ENCODE measurements at places on chromosomes 1 and 21. TPM values are rescaled to one million over a fixed set of nuclear protein-coding genes. Genes with fewer than 3 reads are reported as not detected.

DNA sequence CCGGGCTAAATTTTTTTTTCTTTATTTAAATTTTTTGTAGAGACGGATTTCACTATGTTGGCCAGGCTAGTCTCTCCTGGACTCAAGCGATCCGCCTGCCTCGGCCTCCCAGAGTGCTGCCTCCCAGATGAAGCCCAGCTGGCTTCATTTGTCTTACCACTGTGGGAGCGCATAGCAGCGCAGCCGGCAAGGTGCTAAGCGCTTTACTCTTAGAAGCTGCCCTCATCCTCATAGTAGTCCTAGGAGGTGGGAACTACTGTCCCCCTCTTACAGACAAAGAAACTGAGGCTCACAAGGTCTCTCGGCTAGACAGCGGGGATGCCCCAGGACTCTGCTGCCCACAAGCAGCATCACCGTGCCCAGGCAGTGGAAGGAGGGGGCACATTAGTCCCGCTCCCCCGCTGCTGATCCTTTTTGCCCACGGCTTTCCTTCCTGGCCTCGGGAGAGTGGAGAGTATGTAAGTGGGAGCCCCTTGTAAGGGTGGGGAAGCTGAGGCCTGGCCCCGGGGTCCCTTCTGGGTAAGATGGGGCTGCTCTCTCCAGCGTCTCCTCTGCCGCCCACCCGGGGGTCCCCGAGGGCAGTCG lies 726 bp downstream of the TMEM54 start:
- no peaks in the 10 kb centered on the region for H3K36me3 ChIP-seq
- H3K27ac ChIP-seq = no peak overlapping the region
- DNase-seq = no peak
- H3K27me3 ChIP-seq = peaks cover 61% of the 10 kb centered on the region
- peaks cover 5% of the 10 kb centered on the region for H3K4me1 ChIP-seq
- peak overlapping the region; percentile 51 for H3K4me3 ChIP-seq

DNA sequence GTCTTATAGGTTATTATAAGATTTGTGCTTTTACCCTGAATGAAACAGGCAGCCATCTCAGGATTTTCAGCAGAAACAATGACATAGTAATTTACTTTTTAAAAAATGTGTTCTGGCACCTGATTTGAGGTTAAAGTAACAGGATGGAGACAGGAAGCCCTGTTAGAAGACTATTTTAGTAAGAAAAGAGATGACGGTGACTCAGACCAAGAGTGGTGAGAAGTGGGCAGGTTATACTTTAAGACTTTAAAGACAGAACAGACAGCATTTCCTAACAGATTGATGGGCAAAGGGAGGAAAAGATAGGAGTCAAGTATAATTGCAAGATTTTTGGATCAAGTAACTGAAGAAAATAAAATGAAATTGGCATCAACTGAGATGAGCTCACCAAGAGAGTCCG lies 436.8 kb upstream of the NR5A2 start:
- no peak for DNase-seq
- H3K4me1 ChIP-seq = peaks cover 11% of the 10 kb centered on the region
- no peak overlapping the region for H3K4me3 ChIP-seq
- no peaks in the 10 kb centered on the region for H3K36me3 ChIP-seq

DNA sequence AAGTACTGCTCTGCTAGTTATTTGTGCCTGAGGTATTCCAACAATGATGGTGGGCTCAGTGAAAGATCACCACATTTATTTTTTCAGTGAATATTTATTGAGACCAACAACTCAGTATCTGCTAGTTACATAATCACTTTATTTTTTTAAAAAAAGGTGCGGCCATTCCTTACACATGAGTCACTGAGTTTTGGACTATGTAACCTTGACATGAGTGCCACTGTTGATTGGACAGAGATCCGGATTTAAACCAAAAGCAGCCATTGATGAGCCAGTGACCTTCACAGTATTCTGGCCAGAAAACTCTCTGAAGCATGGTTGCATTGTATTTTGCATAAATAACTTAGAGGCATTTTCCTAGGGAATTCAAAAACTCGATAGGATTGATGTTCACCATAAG lies 79.5 kb downstream of the NUF2 start:
- no peak overlapping the region for H3K27ac ChIP-seq
- no peaks in the 10 kb centered on the region for H3K4me1 ChIP-seq
- H3K27me3 ChIP-seq = peaks cover 2% of the 10 kb centered on the region

DNA sequence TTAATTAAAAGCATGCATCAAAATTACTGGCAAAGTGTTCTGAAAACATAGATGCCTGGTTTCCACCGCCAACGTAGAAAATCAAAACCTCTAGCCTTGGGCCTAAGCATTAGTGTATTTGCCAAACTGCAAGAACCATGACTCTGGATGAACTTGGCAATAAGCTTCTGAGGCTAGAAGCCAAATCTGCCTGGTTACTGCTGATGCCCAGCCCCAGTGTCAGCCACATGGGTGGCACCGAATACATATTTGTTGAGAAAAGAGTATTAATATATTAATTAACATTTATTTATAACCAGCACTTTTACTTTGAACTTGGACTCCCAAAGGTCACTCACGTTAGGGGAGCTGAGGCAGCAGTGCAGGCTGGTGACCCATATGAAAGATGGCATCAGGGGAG lies 140.6 kb upstream of the HMGB4 start:
- H3K27ac ChIP-seq = no peak overlapping the region
- H3K27me3 ChIP-seq = peaks cover 3% of the 10 kb centered on the region
- H3K4me3 ChIP-seq = no peak overlapping the region
- no peak for DNase-seq
- no peaks in the 10 kb centered on the region for H3K36me3 ChIP-seq
- H3K4me1 ChIP-seq = no peaks in the 10 kb centered on the region

GRCh38 chr1:16405441-16405840 lies 31.8 kb downstream of the SPATA21 start:
- H3K4me1 ChIP-seq = no peaks in the 10 kb centered on the region
- H3K27ac ChIP-seq = no peak overlapping the region
- no peaks in the 10 kb centered on the region for H3K36me3 ChIP-seq
- no peak for DNase-seq

DNA sequence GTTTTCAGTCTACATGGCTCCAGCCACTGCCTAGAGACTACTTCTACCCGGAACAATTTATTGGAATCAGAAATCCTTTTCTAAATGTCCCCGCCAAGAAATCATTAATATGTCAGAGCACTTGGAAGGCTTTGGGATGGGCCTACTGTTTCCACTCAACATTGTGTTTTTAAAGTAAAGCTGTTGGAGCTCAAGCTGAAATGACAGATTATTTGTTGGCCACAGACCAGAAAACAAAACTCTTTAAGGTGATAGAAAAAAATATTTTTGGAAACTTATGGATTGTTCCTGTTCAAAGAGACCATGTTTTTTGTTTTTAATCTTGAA lies 496 bp downstream of the VPS45 start:
- peak overlapping the region; percentile 95 for H3K27ac ChIP-seq
- DNase-seq = no peak
- peak overlapping the region; percentile 95 for H3K4me3 ChIP-seq
- peaks cover 16% of the 10 kb centered on the region for H3K36me3 ChIP-seq

- H3K27ac ChIP-seq = no peak overlapping the region
- DNase-seq = no peak
- H3K27me3 ChIP-seq = peaks cover 3% of the 10 kb centered on the region
- H3K36me3 ChIP-seq = no peaks in the 10 kb centered on the region
- no peaks in the 10 kb centered on the region for H3K4me1 ChIP-seq
These were observed 106.4 kb downstream of the IFI44 start for GRCh38 chr1:78755986-78756385.

Gene PPFIA4
- 13.7 TPM for total RNA-seq

All from activated CD4-positive, alpha-beta T cell treated with anti-CD3 and anti-CD28 coated beads, Interleukin-2, amount 10 ng/mL, durations not matched to agents 7 days and 5 days (primary cell).